Stimulated activated CD8-positive, alpha-beta memory T cell treated with anti-CD3 and anti-CD28 coated beads, Interleukin-4, amount 100 ng/mL, for 4 hours (primary cell): ENCODE measurements at places on chromosomes 2 and 18.

DNA sequence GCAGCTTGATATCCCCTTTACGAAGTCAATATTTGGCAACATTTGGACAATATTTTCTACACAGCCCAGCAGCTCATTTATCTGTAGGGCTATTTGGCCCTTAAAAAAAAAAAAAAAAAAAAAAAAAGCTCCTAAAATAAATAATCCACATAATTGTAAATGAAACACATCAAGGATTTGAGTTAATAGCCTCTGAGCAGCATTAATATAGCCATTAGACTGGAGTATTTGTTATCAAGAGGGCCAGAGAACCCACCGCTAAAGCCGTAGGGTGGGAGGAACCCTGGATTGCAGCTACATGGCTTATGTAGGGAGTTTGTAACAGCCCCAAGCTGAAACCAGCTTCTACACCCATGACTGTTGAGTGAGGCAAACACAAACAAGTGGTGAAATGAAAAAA lies 84.5 kb downstream of the RNF152 start:
- no peak for DNase-seq

GRCh38 chr2:241225983-241226382 lies 37.5 kb downstream of the ANO7 start:
- DNase-seq: no peak

- DNase-seq: no peak
Observed at GRCh38 chr18:36534154-36534688, 236.7 kb downstream of the FHOD3 start.

GRCh38 chr18:37565101-37565976 lies at the start of gene CELF4:
Gene CELF4, minus strand, starts transcription at chr18:37565798.
- DNase-seq: no peak

- DNase-seq: no peak
Observed at GRCh38 chr2:43105586-43106558, 120.5 kb downstream of the ZFP36L2 start.

DNA sequence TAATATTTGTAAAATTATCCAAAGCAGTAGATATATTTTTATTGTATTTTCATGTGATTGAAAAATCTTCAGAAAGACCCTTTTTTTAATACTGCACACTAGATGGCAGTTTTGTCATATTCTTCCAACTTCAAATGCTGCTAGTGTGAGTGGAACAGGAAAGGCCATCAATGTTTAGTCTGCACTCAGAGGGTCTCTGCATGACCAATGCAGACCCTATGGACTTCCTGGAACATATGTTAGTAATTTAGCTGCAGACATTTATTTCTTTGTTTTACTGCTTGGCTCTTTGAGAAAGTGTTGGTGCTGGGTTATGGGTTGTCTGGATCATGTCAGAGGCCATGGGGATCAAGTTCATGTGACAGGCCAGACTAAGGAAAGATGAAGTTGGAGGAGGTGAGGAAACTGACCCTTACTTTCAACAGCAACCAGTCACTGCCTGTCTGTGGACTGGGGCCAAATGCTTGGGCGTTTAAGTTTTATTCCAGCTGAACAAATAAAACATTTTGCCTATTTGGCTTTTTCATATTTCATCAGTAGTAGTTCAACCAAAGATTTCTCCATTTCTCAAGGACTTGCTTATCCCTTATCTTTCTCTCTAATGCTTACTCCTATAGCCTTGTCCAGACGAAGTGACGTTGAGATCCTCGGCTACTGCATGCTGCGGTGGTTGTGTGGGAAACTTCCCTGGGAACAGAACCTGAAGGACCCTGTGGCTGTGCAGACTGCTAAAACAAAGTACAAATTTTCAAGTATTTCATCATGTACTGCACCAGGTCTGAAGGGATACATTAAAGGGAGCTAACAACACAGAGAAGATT lies 84.8 kb downstream of the VRK2 start:
- DNase-seq: no peak

- no peak for DNase-seq
Observed at GRCh38 chr2:216281316-216281715, 91.0 kb downstream of the MARCHF4 start.

GRCh38 chr2:101473591-101473910 lies 1.4 kb downstream of the RFX8 start:
- DNase-seq: no peak
